SK-N-MC (cell line): ENCODE measurements at places on chromosomes 2 and 18.

DNA sequence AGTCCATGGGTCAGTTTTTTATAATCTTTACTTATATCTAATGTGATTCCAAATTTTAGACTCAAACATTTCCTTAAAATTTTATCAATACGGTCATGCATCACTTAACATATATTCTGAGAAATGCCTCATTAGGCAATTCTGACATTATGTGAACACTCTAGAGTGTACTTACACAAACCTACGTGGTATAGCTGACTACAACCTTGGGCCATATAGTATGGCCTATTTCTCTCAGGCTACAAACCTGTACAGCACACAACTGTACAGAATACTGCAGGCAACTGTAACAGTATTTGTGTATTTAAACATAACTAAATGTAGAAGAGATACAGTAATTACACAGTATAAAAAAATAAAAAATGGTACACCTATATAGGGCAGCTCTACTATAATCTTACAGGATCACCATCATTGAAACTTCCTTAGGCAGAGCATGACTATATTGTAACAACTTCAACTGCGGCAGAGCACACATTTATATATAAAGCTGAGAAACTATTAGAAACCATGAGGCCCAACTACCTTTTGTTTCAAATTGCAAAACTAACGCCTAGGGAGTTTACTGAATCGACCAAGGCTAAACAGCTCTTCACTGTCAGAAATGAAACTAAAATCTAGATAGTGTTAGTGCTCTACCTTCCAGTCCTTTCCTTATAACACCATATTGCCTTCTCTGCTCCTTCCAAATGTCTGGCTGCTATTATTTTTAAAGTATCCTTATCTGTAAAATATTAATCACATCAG, 6.9 kb downstream of the YES1 start:
- DNase-seq: no peak

GRCh38 chr2:62565309-62565908, 59.4 kb upstream of the TMEM17 start:
- DNase-seq: no peak

GRCh38 chr18:14970027-14970426, 222.1 kb downstream of the ANKRD30B start:
- no peak for DNase-seq

GRCh38 chr2:48943436-48943835, 187.9 kb upstream of the LHCGR start:
- DNase-seq: no peak
